ENCODE measurements at places on chromosomes 3 and 15.

DNA sequence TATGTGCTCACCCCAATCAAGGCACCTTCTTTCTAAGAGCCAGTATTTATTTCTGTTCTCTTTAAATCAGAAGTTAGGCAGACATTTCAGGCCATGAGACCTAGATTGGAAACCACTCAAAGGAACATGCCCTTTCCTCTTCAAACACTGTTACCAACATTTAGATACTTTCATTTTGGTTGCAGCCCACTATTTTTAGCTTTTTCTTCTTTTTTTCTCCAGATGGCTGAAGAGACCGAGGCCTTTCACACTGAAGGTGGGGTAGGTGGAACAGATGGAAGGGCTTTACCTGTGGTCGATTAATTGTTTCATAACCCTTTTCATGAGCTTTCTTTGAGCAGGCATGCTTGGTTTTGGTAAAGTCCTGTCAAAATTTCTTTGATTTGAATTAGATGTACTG lies 10.9 kb upstream of the LZTFL1 start:
- no peak for DNase-seq

DNA sequence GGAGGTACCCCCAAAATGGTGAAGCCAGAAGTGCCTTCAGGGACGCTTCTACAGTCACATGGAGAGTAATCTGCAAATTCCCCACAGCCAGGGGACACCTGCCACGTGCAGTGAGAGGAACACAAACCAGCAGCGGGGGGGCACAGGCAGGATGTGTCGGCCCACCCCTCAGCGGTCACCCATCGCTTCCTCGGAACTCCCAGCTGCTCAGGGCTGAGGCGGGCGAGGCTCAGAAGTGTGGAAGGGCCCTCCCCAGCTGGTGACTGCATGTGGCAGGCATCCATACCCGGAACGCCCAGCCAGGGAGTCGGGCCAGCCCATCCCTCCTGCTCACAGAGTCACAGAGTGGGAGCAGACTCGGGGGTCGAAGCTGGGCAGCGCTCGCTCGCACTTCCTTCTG lies 63.7 kb downstream of the SLC12A8 start:
- no peak for DNase-seq

- no peak for DNase-seq
Observed at GRCh38 chr15:27589782-27590181, 509.3 kb downstream of the OCA2 start.

- no peak for DNase-seq
Observed at GRCh38 chr15:73072894-73073293, 20.6 kb downstream of the NEO1 start.

GRCh38 chr3:131485119-131485518 lies 17.7 kb downstream of the MRPL3 start:
- DNase-seq = no peak

DNA sequence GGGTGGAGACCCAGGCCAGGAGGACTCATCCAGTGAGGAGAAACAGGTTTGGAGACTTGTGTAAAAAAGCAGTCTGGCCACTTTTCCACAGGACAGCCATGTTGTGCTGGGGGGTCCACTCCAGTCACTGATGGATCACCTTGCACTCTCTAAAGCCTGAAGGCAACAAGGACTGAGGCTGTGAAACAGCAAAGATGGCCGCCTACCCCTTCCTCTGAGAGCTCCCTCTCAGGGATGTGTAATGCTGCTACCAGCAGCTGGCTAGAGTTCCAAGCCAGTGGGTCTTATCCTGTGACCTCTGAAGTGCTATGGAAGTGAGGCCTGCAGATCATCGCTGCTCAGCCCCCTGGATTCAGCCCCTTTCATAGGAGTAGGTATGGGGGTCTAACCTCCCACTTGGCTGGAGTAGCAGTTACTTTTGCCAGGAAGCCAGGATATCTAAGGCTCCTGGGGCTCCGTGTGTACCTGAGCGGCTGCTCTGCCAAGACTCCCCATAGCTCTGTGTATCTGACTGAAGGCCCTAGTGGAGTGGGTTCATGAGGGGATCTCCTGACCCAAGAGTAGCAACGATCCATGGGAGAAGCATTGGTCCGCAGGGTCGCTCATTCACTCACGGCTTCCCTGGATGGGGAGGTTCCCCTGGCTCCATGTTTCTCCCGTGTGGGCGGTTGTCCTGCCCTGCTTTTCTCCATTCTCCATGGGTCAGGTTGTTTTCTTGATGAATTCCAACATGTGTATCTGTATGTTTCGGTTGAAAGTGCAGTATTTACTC lies 69.9 kb upstream of the TNFSF10 start:
- no peak for DNase-seq

DNA sequence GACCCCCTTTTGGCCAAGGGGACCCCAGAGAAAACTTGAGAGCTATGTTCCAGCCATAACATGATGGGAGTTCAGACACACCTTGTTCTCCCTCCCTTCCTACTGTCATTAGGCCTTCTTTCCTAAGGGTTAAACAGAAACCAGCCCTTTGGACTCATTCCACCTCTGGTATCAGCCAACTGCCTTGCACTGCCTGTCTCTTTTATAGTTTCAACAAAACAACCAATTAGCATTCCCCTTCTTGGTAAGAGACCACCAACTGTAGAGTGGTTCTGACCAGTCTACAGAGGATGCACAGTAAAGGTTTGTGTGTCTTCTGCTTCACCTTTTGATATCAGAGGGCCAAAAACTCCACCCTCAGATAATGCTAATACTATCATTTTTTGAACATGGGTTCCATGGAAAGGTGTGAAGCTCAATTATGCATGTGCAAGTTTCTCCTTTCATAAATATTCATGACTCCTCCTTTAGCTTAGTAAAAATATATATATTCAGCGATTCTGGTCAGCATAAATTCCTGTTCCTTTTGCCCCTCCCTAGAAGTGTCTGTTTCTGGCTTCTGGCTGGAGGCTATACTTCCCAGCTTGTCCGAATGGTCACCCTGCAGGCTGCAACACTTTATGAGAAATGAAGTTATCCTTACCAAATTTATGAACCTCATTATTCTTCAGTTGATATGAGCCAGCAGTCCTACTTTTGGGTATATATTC lies 55.9 kb downstream of the SERP1 start:
- DNase-seq = no peak

- DNase-seq = no peak
Observed at GRCh38 chr3:141080431-141080830, 29.3 kb downstream of the SPSB4 start.

DNA sequence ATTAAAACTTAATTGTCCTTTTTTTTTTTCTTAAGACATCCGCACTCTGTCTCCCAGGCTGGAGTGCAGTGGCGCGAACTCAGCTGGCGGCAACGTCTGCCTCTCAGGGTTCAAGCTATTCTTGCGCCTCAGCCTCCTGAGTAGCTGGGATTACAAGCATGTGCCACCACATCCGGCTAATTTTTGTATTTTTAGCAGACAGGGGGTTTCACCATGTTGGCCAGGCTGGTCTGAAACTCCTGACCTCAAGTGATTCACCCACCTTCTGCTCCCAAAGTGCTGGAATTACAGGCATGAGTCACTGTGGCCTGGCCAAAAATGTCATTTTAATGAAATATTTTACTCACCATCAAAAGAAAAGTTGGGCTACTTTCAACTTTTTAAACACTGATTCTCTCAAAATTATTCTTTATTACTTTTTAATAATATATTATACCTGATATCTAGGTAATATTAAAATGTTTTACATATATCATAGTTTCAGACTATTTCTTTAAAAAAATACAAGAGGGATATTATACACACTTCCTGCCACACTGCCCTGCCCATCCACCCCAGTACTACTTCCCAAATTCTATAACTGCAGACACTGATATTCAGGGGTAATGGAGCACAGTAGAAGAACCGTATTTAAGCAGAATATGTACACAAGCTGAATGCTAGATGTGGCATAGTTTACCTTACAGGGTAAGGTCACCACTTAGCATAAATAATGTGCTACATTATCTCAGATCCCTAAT lies 723.9 kb upstream of the ZNF385D start:
- DNase-seq = no peak

DNA sequence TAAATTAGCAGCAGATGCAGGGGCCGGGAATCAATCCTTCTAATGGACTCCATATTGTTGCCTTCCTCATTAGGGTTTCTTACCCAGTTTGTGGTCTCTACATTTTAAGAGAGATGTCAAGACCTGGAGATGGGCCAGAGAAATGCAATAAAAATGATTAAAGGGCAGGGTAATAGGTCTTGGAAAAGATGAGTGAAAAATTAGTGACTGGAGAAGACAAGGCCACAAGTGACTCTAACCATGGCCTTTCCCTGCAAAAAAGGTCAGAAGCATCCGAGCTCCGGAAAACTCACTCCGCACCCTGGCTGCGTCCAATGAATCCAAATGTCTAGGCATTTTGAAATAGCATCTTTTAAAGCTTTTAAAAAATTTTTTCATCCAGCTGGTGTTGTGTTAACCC lies 152.8 kb downstream of the ARRDC4 start:
- no peak for DNase-seq

DNA sequence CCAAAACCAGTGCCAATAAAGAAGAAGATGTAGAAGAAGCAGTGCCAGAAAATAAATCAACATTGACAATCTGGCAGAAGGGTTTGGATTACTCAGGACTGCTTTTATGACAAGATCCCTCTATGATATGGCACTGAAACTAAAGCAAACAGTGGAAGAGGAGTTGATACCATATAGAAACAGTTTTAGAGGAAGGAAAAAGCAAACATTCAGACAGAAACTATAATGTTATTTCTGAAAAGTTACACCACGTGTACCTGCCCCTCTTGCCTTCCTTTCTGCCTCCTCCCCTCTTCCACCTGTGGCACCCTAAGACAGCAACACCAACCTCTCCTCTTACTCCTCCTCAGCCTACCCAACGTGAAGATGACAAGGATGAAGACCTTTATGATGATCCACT lies 63.0 kb downstream of the SFMBT1 start:
- no peak for DNase-seq
